ENCODE measurements at places on chromosomes 4 and X.
A peak's percentile ranks its signal among the peaks of the same experiment; 100 is the strongest.

- no peak for DNase-seq
Observed at GRCh38 chrX:44876086-44876485, 3.1 kb downstream of the KDM6A start.

DNA sequence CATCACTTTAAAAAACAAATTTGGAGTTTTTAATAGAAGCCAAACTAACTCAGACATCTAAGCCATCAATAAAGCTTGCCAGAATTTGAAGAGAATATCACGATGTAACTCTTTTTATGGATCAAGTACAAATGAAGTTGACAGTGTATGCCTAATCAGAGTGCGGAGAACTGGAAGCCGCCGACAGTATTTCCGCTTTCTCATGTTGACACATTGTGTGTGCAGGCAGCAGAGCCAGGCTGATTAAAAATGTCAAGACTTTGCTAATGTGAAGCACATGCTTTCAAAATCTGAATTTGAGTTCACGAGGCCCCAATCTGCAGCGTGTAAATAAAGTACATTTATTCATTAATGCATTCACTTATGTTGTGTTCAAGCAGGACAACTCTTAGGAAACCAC is 161.2 kb downstream of the TENM3 start:
- DNase-seq, result no peak

- no peak for DNase-seq
Observed at GRCh38 chr4:12729384-12729783, 754.8 kb downstream of the RAB28 start.

GRCh38 chr4:167428156-167428555 is 193.9 kb upstream of the SPOCK3 start:
- no peak for DNase-seq

GRCh38 chrX:20995829-20996228 is 378.4 kb upstream of the CNKSR2 start:
- no peak for DNase-seq

- DNase-seq, result no peak
Observed at GRCh38 chrX:141443922-141444321, 140.6 kb downstream of the SPANXA1 start.

GRCh38 chr4:8176547-8177399 is 18.2 kb upstream of the ABLIM2 start:
- DNase-seq, result peak; percentile 25

GRCh38 chr4:27020203-27020602 is 159.6 kb downstream of the STIM2 start:
- DNase-seq, result no peak

- DNase-seq, result no peak
Observed at GRCh38 chr4:1402021-1402515, 4.2 kb downstream of the NKX1-1 start.

DNA sequence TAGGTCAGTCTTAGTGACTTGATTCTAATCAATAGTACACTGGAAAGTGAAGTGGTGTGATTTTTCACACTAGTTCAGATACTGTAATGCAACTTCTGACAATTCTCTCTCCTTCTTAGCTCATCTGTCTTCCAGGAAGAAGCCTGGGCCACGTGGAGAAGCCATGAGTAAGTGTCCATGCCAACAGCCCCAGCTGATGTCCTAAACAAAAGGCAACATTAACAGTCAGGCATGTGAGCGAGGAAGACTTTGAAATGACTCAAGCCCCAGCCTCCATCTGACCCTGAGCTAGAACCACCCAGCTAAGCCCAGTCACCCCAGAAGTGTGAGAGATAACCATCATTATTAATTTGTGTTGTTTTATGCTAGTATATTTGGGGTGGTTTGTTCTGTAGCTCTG is 115.7 kb upstream of the MAGEB16 start:
- DNase-seq, result no peak

GRCh38 chr4:12144051-12144450 is 715.4 kb upstream of the HS3ST1 start:
- no peak for DNase-seq

GRCh38 chr4:168461821-168462220 is 18.5 kb downstream of the DDX60L start:
- DNase-seq, result no peak

DNA sequence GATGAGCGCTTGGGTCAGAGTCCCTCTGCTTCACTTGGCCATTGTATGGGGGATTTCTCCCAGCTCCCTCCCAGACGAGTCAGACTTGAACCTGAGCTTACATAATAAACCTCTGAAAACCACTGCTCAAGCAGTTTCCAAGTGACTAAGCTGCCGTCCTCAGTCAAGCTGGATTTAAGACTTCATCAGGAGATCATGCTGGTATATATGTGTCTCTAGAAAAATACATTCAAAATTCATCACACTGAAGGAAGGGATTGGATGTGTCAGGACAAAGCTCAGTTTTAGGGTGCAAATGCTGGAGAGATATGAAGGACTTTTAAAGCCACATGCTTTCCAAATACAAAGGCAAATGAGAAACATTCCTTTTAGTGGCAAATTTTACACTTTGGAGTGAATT is 114.3 kb downstream of the QDPR start:
- DNase-seq, result no peak

DNA sequence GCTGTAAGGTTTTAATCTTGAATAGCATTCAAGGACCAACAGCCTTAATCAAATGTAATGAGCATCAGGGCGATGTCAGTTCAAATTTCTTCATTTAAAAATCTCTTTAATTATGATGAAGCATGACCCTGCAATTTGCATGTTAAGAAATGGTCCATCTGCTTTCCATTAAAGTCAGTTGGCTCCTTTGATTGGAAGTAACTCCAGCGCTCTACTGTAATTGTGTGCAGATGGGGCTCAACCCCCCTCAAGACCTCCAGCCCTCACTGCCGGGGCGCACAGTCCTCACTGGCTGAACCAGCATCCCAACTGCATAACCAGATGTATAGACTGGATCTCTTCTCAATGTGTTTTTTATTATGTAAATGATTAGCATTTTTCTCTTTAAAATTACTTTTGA is 126.9 kb downstream of the VCX3B start:
- no peak for DNase-seq

GRCh38 chr4:6110681-6111353 is 89.5 kb downstream of the JAKMIP1 start:
- DNase-seq, result no peak

DNA sequence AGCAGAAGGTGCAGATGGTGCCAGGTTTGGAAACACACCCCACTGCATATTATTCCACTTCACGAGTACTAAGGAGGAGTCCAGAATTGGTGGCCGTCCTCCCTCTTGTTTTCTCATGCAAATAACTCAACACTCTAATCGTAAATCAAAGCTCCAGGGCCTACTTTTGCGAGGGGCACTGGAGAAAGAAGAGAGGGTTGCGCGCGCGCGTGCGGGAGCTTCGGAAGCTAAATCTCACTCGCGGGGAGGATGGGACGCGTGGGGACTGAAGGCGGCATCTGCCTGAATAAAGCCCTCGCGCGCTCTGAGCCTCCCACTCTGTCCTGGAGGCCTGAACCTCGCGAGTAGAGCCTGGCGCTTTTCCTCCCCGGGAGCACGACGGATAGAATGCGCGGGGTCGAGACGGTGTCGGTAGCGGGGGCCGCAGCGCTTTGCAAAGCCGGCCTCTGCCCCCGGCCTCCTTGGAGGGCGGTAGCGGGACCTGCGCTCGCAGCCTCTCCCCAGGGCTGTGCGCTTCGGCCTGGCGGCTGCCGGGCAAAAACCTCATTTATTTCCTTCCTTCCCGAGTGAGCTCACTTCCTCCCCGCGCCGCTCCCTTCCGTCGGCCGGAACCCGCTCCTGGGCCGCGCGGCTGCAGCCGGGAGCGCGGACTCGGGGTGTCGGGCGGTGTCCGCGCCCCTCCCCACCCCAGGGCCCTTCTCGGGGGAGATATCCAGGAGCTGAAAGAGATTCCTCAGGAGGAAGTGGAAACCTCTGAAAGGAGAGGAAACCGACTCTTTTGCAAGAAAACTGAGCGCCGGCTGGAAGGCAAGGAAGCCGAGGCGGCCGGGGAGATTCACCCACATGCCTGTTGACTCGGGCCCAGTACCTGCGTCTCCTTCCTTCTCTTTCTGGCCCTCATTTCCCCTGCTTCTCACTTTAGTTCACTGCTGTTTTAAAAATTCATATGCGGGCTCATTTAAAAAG is 20.7 kb downstream of the HAND2 start:
- DNase-seq, result no peak

- DNase-seq, result no peak
Observed at GRCh38 chrX:108735679-108736508, 469 bp downstream of the IRS4 start.

GRCh38 chrX:119757979-119758730 is at the start of gene SOWAHD:
Gene SOWAHD, plus strand, starts transcription at chrX:119758588. Its CDS starts 80 bp downstream, at chrX:119758668.
- no peak for DNase-seq

- DNase-seq, result no peak
Observed at GRCh38 chr4:118034053-118034785, at the start of gene NDST3. Gene NDST3, plus strand, starts transcription at chr4:118034486. Its CDS starts 19,425 bp downstream, at chr4:118053911.

DNA sequence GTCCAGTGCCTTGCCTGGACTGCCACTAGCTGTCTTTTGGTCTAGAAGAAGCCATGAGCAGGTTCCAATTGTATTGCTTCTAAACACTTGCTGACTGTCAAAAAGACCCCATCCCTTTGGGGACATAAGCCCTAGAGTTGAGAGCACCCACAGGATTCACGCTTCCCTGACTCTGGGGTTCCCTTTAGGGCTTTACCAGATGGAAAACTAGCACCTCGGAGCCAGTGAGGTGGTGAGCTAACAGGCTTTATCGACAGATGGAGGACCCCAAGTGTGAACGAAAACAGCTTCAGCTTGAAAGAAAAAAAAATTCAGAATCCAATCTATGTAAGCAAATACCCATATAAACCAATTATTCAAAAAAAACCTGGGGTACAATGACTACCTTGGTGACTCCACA is 90.8 kb downstream of the NAA11 start:
- no peak for DNase-seq

DNA sequence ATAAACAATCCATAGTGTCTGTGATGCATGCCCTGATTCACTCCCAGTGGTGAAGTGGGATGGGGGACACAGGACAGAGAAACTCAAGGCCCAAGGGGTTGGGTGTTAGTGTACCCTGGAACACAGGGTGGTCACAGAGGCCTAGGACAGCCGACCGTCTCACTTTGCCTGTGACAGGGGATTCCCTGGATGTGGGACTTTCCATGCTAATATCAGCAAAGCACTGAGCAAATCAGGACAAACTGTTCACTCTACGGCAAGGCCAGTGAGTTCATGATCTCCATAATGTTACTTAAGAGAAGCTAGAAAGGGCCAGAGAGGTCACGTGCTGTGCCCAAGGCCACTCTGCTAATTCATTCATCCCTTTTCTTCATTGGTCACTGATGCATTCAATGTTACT is 158.7 kb upstream of the RBPJ start:
- DNase-seq, result no peak

- no peak for DNase-seq
Observed at GRCh38 chrX:44945736-44946135, 72.7 kb downstream of the KDM6A start.

- DNase-seq, result no peak
Observed at GRCh38 chr4:2763511-2763967, 7.4 kb upstream of the TNIP2 start.

DNA sequence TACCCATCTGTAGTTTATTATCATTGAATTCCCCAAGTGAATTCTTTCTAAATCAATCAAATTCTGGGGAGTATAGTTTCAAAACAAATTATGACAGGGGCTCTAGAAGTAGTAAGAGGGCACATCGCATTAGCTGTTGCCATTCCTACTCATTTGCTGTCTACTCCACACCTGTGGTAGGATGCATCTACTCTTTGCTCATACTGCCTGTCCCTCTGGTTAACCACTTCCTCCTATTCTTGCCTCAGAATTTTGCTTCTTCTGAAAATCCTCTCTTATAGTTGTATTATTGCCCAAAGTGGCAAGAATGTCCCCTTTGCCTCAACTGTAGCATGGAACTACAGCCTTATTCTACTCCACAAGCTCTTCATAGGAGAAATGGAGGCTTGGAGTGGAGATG is 12.7 kb upstream of the DGKK start:
- no peak for DNase-seq

GRCh38 chr4:11912886-11913285 is 484.2 kb upstream of the HS3ST1 start:
- no peak for DNase-seq

GRCh38 chr4:10086506-10087120 is 30.0 kb downstream of the WDR1 start:
- no peak for DNase-seq

- DNase-seq, result no peak
Observed at GRCh38 chr4:85748654-85749053, 273.7 kb downstream of the ARHGAP24 start.

- DNase-seq, result no peak
Observed at GRCh38 chr4:4284827-4285618, 4.9 kb downstream of the LYAR start.

GRCh38 chr4:1490654-1491327 is 84.5 kb upstream of the NKX1-1 start:
- no peak for DNase-seq

DNA sequence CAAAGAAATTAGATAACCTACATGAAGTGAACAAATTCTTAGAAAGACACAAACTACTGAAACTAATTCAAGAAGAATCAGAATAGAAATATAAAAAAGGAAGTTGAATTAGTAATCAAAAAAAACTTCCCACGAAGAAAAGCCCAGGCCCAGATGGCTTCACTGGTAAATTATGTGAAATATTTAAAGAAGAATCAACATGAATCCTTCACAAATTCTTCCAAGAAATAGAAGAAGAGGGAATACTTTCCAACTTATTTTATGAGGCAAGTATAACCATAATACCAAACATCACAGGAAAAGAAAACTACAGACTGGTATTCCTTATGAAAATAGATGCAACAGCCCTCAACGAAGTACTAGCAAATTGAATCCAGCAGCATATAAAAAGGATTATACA is 30.7 kb downstream of the MOSPD2 start:
- DNase-seq, result no peak

DNA sequence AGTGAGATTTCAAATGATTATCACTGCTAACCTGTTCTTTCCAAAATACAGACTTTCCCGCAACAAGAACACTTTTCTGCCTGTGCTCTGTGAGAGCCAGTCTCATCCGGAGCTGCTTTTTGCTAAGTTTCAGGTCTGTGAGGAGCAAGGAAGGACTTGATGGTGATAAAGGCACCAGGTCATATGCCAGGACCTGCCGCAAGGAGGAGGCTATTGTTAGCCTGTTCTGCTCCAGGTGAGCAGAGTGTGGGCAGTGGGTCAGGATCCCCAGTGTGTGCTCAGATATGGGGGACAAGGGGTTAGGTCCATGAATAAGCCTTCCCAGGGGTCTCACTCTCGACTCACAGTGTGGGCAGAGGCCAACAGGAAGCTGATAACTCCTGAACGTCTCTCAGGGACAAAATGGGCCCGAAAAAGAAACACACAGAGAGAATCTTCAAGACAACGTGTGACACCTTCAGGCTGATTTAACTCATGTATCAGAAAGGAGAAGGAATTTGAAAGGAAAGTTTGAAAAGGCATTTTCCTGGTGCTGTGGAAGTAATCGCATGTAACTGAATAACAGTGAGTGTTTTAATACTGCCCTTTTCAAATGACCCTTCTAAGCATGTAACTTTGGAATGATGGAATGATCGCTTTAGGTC is 57.7 kb upstream of the PDLIM3 start:
- DNase-seq, result no peak

GRCh38 chr4:10577018-10577417 is 107.5 kb downstream of the CLNK start:
- no peak for DNase-seq
